Bone marrow (tissue), 2 donors: ENCODE measurements at places on chromosomes 3 and 15.

- DNase-seq = no peak
Observed at GRCh38 chr3:4838621-4839022, 140.6 kb upstream of the BHLHE40 start.

GRCh38 chr3:33363113-33363800 lies 76.9 kb downstream of the UBP1 start:
- no peak for DNase-seq

DNA sequence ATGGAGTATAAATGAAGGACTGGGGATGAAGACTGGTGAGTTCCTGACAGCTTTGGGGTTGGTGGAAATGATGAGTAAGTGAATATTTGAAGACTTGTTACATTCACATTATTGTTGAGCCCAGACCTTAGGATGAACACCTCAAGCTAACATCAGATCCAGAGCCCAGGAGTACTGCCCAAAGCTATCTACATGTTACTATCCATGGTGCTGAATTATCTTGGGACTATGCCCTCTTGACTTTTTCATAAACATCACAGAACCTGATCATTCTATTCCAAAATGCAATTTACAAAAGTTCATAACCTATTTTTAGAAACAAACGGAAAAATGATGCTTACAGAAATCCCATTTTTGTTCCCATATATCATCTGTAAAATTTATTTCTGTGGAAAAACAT lies 613.3 kb downstream of the TUSC7 start:
- DNase-seq = no peak

GRCh38 chr3:115693868-115694267 lies 70.6 kb downstream of the GAP43 start:
- DNase-seq = no peak

GRCh38 chr3:101091489-101091888 lies 98.3 kb upstream of the ABI3BP start:
- no peak for DNase-seq
